ENCODE measurements at places on chromosomes 4 and X.

DNA sequence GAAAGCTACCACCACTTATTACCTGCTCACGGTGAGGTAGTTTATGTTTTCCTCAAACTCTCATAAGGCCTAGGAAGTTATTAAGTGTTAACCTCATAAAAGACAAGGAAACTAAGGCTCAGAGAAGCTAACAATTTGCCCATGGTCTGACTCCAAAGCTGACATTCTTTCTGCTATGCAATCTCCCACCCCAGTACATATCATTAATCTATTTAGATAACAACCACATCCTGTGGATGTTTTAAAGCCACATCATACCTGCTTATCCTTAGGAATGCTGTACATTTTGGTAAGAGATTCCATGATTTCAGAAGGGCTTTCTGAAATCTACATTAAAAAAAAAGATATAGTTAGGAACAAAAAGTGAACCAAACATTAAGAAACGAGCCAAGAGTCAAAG lies 55.4 kb downstream of the HUWE1 start:
- no peak for DNase-seq

GRCh38 chr4:8221476-8221875 lies 22.4 kb downstream of the SH3TC1 start:
- DNase-seq = peak; percentile 18

DNA sequence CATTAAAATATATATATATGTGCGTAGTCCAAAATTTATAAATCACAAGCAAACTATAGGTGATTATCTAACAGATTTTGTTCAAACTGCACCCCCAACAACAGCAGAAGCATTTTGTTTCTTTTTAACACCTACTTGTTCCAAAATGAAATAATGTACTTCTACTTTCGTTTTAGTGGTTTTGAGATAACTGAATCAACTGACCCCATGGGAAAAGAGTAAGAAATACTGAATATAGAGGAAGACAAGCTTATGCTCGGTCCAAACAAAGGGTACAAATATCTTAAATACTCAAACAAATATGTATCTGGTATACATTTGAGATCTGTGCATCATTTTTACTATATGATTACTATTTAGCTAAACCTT lies 22.4 kb downstream of the MAP7D3 start:
- DNase-seq = no peak

- DNase-seq = no peak
These were observed 284.9 kb downstream of the RPA4 start for GRCh38 chrX:97168646-97169045.

DNA sequence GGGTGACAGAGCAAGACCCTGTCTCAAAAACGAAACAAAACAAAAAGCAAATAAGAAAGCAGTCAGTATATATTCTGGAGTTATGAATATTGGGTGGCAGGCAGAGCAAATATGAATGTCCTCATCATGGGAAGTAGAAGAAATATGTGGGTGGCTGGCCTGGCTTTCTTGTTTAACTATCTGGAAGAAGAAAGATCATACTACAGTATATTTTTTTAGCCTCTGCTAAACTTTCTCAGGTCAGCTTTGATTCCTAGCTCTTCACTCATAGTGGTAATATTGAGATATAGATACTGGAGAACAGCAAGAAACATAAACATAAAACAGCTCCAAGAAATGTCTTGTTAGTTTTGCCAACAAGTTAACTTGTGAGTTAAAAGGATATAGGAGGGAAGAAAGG lies 192.5 kb downstream of the SOWAHB start:
- DNase-seq = no peak

DNA sequence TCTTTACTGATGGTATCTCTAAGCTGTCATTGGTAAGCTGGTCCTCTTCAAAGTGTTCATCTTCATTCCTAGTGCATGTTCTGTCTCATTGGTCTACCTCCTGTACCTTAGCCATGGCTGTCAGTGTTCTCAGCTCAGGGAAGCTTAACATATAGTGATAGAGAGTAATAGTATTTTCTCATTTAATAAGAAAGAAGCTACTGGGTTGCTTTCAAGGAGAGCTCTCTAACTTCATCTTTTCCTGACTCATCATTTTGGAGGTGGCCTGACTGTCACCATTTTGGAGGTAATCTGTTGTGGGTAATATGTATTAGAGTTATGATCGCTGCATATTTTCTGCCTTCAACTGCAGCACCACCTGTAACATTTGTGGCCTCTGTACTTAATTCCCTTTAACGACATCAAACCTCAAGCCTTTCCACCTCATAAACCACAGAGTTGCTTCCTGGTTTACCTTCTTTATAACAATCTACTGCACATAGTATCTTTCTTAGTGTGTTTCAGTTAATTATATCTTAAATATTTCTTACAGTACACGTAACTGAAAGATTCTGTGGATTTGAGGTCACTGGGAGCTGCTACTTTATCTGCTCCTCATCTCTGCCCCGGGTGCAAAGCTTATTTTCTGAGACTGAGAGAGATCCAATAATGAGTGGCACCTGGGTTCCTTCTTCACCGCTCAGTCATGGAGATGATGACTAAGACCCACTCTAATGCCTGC lies 474.0 kb upstream of the TECRL start:
- no peak for DNase-seq

GRCh38 chrX:40471965-40472648 lies 108.7 kb upstream of the ATP6AP2 start:
- DNase-seq = peak; percentile 80

DNA sequence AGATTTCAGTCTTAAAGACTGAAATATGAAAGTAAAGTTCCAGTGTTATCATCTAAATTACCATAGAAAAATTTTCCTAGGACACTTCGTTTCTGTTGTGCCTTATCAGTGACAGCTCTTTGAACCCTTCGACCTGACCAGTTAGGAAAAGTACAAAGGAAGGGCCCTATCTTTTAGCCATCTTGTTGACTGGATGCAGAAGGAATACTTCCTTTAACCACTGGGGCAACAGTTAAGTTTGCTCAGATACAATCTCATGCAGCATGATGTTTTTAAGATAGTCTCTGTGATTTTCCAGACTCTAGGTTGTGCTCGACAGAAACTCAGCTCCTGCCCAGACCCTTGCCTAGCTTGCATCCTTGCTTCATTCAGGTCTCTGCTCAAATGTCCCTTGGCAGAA lies 210.5 kb upstream of the RPS6KA3 start:
- no peak for DNase-seq

- DNase-seq = no peak
These were observed 29.7 kb downstream of the OFD1 start for GRCh38 chrX:13764281-13764680.

DNA sequence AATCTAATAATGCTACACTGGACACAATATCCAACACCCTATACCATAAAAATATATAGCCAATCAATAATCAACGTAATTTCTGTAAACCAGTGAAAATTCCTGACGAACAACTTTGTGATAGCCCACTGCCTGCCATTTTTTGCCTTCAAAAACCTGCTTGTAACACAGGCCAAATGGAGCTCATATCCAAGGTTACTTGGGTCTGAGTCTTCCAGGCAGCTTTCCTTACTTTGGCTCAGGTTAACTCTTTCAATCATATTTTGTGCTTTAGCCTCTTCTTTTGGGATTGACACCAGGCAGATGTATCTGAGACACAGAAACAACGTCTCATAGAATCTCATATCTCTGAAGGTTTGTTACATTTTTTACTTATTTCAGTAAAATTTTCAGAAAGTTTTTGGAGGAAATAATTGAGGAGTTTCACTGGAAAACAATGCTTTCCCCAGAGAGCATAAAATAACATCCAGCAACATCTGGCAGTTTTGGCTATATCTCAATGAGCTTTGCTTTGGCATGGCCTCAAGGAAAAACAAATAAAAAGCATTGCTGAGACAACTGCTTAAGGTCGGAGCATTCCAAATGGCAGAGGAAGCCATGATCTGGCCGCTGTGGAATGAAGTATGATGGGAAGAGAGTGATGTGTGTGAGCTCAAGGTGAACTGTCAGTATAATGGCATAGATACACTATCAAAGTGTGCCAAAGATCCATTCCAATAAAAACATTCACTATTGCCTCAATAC lies 162.9 kb upstream of the SPIN4 start:
- DNase-seq = peak; percentile 78

DNA sequence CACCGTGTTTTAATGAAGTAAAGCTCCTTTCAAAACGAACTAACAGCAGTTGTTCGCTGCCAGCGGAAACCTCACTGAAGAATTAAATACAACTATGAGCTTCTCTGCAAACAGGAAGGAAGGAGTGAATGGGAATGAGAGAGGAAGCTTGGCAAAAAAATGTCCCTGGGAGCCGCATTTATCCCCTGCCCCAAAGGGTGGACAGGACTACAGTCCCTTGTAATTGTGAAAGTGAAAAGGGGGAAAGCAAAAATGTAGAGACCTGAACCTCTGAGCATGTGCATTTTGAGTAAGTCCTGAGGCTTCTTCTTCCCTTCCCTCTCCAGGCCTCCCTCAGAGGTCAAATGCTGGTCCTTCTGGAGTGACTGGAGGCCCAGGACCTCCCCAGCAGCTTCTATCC lies 53.8 kb upstream of the BMP2K start:
- DNase-seq = no peak

GRCh38 chr4:159828687-159829086 lies 725.8 kb downstream of the RAPGEF2 start:
- no peak for DNase-seq

DNA sequence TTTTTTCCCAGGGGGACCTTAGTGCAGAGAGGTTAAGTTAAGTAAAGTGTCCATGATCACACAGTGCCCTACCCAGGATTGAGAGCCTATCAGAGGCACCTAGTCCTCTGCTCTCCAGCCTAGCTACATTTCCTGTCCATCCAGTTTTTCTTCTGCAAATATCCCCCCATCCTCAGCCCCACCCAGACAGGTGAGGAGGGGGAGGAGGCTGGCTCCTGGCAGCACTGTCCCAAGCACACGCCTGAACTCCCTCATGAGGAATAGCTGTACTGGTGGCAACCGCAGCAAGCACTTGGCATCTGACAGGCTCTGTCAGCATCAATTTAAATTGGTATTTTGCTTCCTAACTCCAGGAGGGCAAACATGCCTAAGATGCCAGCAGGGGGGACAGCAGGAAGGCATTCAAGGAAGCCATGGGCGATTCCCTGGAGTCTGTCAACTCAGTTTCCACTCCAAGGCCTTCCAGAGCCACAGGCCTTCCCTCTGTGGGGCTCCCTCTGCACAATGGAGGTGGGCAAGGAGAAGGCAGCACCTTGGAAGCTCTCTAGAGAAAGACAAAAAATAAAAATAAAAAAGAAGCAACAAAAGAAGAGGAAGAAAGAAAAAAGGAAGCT lies 6.4 kb upstream of the FRMPD3 start:
- no peak for DNase-seq

DNA sequence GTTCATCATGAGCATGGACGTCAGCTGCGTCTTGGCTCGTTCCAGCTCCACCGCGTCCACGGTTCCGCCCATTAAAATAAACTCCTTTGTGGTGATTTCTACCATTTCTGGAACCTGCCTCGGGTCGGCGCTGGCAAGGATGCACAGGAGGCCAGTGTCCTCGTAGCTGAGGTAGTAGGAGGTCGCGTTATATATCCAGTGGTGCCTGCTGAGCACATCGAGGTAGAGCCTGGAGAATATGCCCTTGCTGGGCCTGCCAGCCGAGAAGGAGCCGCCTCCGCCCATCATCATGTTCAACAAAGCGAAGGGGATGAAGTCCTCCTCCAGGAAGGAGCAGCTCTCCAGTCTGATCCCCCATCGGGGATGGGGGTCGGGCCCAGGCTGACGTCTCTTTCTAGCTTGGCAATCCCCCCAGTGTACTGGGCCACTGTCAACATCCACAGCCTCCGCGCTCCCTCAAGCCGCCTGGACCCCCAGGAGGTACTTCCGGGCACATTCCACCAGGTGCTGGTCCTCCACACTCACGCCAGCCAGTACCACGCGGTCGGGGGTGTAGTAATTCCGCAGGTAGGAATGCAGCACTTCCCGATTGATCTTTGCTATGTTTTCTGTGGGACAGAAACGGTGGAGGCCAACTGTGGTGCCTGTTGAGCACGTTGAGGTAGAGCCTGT lies 120.9 kb upstream of the GRID2 start:
- no peak for DNase-seq

DNA sequence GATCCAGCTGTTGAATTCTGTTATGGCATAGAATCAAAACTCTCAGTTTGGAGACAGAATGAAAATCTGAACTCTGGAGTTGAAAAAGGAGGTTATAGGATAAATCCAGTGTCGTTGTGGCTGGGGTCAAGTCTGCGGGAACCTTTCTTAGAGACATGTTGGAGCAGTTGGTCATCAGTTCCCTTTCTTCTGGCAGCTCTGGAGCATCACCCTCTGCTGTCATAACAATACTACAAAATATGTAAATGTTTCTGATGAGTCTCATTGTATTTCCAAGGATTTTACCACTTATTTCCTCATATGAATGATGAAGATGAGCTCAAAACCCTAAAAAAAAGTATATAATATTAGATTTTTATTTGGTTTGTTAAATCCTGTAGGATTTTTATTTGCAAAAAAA lies 7.5 kb downstream of the TLR10 start:
- DNase-seq = no peak

- no peak for DNase-seq
These were observed 648 bp downstream of the GPC4 start for GRCh38 chrX:133414406-133415275.

GRCh38 chrX:63506320-63506719 lies 155.2 kb upstream of the SPIN4 start:
- no peak for DNase-seq

DNA sequence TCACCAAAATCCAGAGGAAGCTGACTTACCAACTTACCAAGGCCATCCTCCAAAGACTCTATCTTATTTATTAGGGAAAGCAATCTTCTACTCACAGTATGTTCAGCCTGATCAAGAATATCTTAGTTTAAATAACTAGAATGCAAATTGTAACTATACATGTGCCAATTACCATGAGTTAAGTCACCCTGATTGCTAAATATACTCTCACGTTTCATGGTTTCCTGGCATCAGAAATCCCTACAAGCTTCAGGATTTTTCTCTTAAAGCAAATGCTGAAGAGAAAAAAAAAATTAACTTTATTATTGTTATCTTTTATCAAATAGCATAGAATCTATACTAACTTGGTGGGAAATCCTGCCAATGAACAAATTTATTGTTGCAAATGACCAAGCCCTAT lies 63.0 kb upstream of the MXD4 start:
- no peak for DNase-seq

- DNase-seq = no peak
These were observed 30.2 kb downstream of the EDNRA start for GRCh38 chr4:147510962-147511668.

GRCh38 chr4:77619408-77619807 lies 13.8 kb downstream of the CXCL13 start:
- DNase-seq = no peak

GRCh38 chrX:40282348-40282747 lies 184.6 kb upstream of the BCOR start:
- no peak for DNase-seq

DNA sequence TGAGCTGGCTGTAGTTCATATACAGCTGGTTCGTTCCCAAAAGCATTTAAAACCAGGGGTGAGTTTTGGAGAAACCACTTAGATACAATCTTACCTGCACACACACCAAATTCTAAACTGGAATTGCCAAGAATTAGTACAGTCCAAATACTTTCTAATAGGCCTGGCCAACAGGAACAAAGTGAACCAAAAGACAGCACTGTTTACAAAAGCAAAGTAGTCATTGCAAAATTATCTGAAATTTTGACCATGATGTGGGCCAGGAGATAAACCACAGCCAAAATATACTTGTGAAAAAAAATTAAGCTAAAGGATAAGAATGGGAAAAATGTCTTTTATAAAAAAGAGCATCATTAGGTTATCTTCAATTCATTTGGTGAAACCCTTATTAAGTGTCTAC lies 37.9 kb upstream of the NAP1L5 start:
- no peak for DNase-seq

All from fibroblast of skin of left biceps (primary cell).